Esophagus squamous epithelium (tissue), 5 donors: ENCODE measurements at places on chromosomes 3 and 15.

- no peak for DNase-seq
Observed at GRCh38 chr15:69909719-69910444, 187.8 kb downstream of the TLE3 start.

- no peak for DNase-seq
Observed at GRCh38 chr15:41546851-41547786, 3.1 kb upstream of the RPAP1 start.

DNA sequence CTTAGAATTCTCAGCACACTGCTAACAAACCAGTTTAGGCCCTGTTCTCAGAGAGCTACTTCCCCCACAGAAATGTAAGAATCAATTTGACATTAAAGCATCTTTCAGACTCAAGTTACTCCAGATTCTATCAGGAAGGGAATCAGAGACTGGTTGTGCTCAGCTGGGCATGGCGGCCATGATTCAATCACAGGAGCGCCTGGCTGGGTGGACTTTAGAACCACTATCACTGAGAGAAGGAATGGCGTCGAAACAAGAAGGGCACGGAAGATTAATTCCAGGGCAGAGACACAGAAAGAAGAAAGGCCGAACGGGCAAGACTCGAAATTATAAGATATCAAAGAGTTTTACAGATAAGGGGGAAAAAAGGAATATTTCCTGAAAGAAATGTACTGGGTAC is 6.2 kb downstream of the TNIK start:
- no peak for DNase-seq

- no peak for DNase-seq
Observed at GRCh38 chr15:86154705-86155104, 75.0 kb downstream of the AGBL1 start.

DNA sequence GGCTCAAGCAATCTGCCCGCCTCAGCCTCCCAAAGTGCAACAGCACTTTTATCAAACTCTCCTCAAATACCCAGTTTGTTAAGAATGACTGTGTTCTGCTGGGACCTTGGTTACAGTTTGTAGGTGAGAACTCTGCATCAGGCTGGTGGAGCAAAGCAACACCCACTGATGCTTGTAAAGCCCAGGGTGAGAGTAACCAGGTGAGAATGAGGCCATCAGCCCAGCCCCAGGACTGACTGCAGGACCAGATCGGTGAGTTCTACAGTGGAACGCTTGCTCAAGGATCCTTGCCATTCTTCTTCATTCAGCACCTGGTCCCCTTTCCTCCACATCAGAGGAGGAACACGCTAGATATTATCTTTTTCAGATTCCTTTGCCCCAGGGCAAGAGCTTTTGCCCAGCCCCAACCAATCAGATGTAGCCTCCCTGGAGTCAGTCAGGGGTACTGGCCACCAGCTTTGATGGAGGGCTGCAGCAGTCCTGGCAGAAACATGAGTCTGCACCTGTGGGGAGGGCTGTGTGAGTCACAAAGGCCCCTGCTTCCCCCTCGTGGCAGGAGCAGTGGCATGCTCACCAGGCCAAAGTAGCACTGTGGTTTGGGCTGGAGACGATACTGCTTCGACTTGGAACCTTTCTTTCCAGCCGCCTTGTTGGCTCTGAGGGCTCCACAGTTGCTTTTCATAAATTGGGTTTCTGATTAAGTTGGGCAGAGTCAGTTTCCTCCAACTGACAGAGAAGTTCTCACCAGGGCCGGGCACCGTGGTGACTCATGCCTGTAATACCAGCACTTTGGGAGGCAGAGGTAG is 3.5 kb upstream of the SHISA5 start:
- no peak for DNase-seq

DNA sequence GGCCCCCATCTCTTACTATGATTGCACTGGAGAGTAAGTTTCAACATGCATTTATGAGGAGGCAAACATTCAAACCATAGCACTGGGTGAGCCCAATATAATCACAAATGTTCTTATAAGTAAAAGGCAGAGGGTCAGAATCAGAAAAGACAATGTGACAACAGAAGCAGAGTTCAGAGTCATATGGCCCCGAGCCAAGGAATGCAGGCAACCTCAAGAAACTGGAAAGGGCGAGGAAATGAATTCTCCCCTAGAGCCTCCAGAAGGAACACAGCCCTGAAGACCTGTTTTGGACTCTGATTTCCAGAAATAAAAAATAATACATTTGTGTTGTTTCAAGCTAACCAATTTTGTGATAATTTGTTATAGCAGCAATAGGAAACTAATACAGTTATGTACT is 81.3 kb upstream of the ABI3BP start:
- no peak for DNase-seq

- no peak for DNase-seq
Observed at GRCh38 chr15:101203607-101204189, 48.1 kb downstream of the CHSY1 start.

- no peak for DNase-seq
Observed at GRCh38 chr3:128567141-128567540, 74.1 kb upstream of the GATA2 start.

DNA sequence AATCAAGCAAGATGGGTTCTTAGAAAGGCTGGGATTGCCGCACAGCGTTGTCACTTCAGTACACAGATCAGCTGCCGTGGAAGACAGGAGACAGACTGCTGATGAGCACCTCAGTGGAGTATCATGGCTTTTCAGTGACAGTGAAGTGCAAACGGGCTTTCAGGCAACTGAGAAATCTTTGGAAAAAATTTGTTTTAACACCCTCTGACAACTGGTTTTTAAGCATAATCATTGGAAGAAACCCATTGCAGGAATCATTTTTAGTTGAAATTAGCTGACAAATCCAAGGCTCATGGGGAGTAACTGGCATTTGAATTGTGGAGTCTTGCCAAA is 418.8 kb downstream of the OTOL1 start:
- no peak for DNase-seq

DNA sequence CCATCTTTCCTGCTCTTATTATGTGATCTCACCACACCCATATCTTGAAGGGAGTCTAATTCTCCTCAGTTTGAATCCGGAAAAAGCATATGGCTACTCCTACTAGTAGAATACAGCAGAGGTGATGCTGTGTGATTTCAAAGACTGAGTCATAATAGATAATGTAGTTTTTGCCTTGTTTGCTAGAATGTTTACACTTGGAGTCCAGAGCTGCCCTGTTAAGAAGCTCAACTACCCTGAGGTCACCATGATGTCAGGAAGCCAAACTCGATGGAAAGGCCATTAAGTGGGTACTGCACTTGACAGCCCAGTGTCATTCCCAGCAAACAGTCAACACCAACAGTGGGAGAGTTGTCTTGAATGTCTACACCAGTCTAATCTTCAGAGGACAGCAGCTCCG is 56.9 kb downstream of the CD200R1L start:
- DNase-seq: no peak

GRCh38 chr3:42169579-42170120 is 78.5 kb downstream of the TRAK1 start:
- no peak for DNase-seq

DNA sequence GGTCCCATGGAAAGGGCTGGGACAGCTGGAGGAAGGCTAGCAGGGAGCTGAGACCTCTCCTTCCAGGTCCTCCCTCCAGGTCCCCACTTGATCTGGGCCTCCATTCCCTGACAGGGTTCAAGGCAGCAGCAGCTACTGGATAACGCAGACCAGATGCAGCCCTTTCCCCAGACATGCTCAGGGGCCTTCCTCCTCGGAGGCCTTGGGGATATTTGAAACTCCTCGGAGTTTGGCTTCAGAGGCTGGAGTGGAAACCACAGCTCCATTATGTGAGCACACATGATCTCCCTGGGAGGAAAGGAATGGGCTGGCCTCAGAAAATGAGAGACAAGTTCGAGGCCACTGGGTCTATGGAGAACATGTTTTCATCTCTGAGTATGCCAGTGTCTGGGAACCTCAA is 119.3 kb downstream of the SMAD6 start:
- DNase-seq: no peak

DNA sequence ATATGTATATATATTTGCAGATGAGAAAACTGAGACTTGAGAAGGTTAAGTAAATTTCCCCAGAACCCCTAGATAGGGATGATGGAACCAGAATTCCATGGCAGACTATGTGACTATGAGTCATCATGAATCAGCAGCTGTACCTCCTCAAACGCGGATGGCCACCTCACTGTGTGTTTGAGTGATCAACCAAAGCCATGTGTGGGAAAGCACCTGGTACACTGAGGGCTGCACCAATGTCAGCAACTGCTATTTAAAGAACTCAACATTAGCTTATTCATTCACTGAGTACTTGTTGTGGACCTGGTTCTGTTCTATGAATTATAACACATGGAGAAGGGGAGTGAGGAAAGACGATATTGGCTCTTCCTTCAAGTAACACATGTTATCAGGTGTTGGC is 377.0 kb downstream of the GAP43 start:
- DNase-seq: no peak

- DNase-seq: no peak
Observed at GRCh38 chr15:83913034-83913632, 259.2 kb downstream of the ADAMTSL3 start.

GRCh38 chr3:61685755-61686154 is 124.4 kb downstream of the PTPRG start:
- no peak for DNase-seq

- no peak for DNase-seq
Observed at GRCh38 chr3:179882292-179882691, 154.4 kb downstream of the PEX5L start.

GRCh38 chr3:74009961-74010844 is 385.5 kb upstream of the PDZRN3 start:
- no peak for DNase-seq

DNA sequence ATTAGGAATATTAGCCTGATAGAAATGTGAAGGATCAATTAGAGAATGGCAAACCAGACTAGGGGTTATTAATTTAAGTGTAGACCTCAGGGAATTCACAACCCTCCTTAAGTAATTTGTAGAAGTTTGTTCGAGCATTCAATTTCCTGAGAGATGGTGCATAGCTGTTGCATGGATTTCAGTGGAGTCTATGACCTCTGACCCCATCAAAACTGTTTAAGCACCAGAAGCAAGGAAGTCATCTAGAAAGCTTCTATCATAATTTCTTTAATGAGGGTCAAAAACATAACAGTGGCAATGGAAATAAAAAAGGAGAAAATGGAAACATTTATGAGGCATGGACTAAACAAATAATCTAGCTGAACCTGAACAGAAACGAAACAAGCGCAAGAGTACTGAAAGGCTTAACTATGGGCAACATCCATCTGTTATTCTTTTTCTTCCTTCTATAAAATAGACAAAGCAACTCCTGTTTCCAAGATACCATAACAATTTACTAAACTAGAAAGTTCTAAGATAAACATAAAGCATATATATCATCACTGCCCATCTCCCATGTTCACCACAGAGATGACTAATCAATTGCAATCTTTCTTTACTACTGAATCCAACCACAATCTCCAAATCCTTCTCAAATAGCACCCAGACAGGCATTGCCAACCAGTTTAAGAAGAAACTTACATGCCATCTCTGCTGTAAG is 151.4 kb downstream of the THRB start:
- no peak for DNase-seq

DNA sequence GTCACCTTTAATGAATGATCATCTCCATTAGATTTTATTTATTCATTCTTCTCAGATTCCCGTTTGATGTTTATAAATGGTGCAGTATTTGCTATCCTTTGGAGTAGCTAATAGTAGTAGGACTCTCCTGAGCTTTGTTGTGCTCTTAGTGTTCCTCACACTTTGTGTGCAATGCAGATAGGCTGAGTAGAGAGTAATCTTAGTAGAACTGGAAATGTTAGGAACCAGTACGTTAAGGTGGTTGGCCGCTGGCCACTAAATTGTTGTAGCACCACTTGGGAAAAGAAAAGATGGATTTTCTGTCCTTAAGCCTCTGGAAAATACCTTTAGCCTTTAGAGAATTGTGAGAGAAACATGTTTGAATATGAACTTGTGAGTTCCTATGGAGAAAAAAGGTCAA is 19.9 kb upstream of the EBLN2 start:
- no peak for DNase-seq

DNA sequence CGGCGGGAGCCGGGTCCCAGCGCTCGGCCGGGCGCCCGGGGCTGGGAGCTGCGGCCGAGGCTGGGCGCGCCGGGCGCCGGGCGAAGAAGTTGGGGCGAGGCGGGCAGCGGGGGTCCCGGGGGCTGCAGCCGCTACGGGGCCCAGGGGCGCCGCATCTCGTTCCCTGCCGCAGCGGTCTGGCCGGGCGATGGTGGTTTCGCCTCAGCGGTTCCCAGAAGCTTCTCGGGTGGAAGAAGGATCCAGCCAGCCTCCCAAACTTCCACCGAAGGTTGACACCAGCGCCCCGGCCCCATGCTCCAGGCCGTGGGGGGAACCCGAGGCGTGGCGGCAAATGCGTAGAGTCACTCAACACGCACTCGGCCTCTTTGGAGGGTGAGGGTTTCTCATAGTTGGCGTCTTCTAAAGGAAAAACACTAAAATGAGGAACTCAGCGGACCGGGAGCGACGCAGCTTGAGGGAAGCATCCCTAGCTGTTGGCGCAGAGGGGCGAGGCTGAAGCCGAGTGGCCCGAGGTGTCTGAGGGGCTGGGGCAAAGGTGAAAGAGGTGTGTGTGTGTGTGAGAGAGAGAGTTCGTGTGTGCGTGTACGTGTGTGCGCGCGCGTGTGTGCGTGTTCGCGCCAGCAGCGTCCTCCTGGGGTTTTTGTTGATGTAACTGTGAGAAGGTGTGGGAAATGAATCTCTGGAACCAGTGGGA is 940 bp downstream of the BOC start:
- DNase-seq: no peak

- DNase-seq: no peak
Observed at GRCh38 chr15:32060706-32061105, 30.4 kb downstream of the CHRNA7 start.

GRCh38 chr3:5497497-5497896 is 310.0 kb downstream of the EDEM1 start:
- DNase-seq: no peak
